ENCODE measurements at places on chromosomes 2 and 18. TPM values are rescaled to one million over a fixed set of nuclear protein-coding genes. Genes with fewer than 3 reads are reported as not detected.
A peak's percentile ranks its signal among the peaks of the same experiment; 100 is the strongest.

TNS1 gene
- 870 TPM for total RNA-seq

DNA sequence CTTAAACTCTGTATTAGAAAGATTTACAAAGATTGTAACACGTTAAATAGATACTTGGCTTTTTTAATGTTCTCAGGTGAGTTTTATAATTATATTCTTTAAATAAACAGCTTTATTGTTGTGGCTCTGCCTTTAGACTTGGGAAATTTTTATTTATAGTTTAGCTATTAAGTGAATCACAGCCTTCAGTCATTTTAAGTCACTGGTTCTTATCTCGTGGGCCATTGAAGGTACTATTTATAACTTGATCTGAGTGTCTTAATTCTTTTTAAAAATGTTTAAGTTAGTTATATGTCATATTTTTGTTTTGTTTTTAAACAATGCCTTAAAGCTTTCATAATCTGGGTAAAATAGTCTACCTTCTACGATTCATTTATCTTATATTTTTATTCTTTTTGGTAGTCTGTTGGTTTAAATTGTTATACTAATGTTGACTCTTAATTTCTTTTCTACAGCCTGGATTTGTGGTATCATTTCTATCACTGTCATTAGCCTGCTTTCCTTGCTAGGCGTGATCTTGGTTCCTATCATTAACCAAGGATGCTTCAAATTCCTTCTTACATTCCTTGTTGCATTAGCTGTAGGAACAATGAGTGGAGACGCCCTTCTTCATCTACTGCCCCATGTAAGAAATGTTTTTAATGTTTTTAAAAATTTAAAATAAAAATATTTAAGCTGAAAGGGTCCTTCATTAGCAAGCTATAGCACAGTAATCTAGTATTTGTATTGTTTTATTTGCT is 49.3 kb downstream of the SLC39A10 start:
- no peak for DNase-seq

DNA sequence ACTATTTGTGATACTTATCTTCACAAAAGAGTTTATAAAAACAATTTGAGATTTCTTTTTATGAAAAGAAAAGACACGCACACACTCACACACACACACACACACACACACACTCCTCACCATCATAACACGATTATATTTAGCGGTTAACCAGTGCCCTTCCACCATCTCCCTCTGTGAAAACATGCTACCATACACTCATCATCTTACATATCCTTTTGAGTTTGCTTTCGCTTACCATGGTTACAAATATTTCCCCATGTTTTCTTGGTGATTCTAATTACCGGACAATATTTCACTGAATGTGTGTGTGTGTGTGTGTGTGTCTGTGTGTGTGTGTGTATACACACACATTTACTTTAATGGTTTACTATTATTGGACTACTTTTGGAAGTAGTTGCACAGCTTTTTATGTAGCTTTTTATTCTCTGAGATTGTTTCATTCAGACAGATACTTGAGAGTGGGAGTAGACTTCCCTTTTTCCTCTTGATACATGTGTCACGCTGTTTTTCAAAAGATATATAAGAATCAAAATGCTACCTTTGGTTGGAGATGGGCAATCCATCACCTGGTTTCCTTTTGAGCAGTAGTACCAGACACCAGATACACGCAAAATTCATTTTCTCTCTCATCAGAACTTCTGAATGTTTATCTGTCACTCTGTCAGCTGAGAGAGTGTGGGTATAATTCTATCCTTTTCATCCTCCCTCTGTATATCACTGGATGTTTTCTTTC is 138.1 kb downstream of the SETBP1 start:
- no peak for DNase-seq

CHCHD5 gene
- total RNA-seq = 24.9 TPM

- no peak for DNase-seq
Observed at GRCh38 chr2:236720974-236721540, 151.4 kb downstream of the ACKR3 start.

GRCh38 chr18:14947482-14948162 is 199.7 kb downstream of the ANKRD30B start:
- peak; percentile 47 for DNase-seq

DNA sequence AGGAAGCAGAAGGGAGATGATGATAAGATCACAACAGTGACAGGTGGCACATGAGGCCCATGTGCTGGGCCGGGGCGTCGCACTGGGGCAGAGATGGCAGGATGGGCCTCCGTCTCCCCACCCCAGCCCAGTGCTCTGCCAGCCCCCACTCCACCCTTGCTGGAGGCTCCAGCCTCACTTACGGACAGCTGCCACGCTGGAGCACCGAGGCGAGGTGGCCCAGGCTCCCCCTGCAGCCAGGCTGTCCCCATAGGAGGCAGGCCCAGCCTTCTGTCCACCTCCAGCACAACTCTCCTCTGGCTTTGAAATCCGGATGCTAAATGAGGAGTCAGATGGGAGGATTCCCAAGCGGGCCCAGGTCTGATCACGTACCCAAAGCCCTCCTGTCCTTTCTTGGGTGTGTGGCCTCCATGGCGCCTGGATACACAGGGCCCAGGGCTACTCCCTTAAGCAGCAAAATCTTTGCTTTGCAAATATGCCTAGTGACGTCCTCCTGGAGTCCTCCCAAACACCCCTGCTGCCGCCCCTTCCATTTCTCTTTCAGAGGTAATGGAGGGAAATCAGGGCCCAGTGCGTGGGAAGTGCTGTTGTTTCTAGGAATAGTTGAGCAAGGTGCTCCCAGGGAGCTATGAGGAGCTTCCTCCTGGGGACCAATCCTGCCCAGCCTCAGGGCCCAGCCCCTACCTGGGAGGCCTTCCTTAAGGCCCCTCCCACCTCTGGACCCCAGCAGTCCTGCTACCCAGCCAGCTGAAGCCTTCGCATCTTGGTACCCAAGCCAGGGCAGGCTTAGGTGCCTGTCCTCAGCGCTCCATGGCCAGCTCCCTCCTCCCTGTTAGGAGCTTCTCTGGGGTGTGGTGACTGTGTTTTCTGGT is 170.4 kb upstream of the MYCN start:
- peak; percentile 63 for DNase-seq

DNA sequence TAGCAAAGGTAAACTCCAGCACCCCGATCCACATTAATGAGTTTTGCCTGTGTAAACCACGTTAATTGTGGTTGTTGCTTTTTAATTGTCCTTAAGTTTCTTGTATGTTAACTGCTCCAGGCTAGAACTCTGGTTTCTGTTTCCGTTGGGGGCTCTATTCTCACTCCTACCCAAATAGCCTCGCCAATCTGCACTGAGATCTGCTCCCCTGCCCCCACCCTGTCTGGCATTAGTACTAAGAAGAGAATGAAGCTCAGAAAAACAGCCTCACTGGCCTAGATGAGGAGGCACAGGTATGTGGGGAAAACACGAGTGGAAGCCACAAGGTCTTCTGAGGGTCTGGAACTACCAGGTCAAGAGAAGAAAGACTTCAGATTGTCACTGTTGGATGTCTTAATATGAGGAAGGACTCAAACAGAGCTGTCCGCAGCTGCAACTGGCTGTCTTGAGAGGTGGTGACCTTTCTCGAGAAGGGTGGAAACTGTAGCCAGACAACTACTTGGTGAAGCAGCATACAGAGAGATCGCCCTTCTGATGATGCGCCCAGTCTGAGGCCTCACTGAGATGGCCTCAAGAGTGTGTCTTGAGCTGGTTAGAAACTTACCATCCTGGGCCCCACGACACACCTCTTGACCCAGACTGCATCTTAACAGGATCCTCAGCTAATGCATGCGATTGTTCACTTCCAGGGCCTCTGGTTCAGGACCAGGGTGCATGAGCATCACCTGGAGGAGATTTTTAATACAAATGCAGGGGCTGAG is 73.1 kb downstream of the TGOLN2 start:
- no peak for DNase-seq

- DNase-seq = no peak
Observed at GRCh38 chr18:74541703-74542555, 7.6 kb downstream of the CNDP1 start.

DNA sequence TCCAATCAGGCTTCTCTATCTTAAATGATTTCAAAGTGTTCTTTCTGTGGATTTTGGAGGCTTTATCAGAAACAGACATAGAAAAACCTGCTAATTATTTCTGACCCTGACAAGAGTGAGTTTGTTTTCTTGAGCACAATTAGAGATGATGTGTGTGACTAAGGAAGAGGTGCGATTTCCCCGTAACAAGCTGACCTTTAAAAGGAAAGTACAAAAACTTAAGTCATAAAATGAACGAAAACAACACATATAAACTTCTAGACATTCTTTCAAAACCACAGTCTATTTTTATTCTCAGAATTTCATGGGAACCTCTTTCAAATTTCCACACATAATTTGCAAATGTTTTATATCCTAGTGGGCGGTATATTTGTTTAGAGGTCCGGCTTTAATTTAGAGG is 604.8 kb downstream of the CPS1 start:
- no peak for DNase-seq

DNA sequence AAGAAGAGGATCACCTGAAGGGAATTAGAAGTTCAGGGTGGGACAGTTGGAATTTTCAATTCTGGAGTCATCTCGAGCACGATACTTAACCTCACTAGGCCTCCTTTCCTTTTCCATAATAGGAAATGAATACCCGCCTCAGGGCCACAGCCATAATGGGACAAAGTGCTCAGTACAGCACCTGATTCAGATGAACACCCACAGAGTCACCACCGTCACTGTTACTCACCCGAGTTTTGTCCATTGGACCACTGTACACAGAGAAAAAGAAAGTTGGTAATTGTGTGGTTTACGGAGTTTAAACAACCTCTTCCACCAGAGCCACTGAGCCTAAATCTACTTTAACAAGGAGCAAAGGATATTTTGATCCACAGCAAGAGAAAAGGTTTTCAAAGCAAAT is 122.0 kb upstream of the NDUFV2 start:
- DNase-seq = no peak

Data from cardiac septum (tissue), 1 donor.